ENCODE measurements at places on chromosomes 4 and X.

GRCh38 chr4:15920723-15921591 lies 17.6 kb downstream of the FGFBP1 start:
- H3K27me3 ChIP-seq: no peaks in the 10 kb centered on the region
- H3K4me1 ChIP-seq: no peaks in the 10 kb centered on the region
- DNase-seq: no peak
- H3K4me3 ChIP-seq: no peak overlapping the region

- H3K27ac ChIP-seq: no peak overlapping the region
- H3K27me3 ChIP-seq: no peaks in the 10 kb centered on the region
- no peaks in the 10 kb centered on the region for H3K4me1 ChIP-seq
- no peak overlapping the region for H3K4me3 ChIP-seq
- no peak for DNase-seq
These were observed 3.2 kb downstream of the CABS1 start for GRCh38 chr4:70337886-70338420.

GRCh38 chr4:19945501-19945900 lies 306.2 kb upstream of the SLIT2 start:
- DNase-seq: no peak
- H3K4me3 ChIP-seq: no peak overlapping the region
- H3K36me3 ChIP-seq: no peaks in the 10 kb centered on the region
- no peaks in the 10 kb centered on the region for H3K27me3 ChIP-seq
- no peaks in the 10 kb centered on the region for H3K4me1 ChIP-seq

GRCh38 chr4:26192899-26193869 lies 127.6 kb upstream of the RBPJ start:
- H3K27ac ChIP-seq: no peak overlapping the region
- H3K4me3 ChIP-seq: no peak overlapping the region
- H3K36me3 ChIP-seq: no peaks in the 10 kb centered on the region
- no peak for DNase-seq
- H3K27me3 ChIP-seq: no peaks in the 10 kb centered on the region

GRCh38 chr4:137961051-137961438 lies 281.1 kb downstream of the SLC7A11 start:
- H3K27ac ChIP-seq: no peak overlapping the region
- H3K27me3 ChIP-seq: no peaks in the 10 kb centered on the region
- no peak overlapping the region for H3K4me3 ChIP-seq
- no peaks in the 10 kb centered on the region for H3K36me3 ChIP-seq
- DNase-seq: no peak
- H3K4me1 ChIP-seq: no peaks in the 10 kb centered on the region

DNA sequence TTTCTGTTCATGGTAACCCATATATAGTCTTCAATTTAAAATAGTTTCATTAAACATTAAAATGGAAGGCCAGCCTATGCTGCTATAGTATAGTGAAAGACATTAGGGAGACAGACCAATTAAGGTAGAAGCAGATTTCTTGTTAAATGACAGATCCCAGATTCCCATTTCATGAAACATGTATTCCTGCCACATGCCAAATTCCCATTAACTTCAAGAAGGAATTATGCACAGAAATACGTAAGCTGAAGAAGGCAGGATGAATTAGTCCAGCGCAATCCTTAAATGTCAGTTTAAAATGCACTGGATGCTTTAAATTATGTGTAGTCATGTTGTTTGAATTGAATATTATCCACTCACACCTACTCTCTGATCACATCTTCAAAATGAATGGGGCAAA lies 424.9 kb downstream of the SH2D1A start:
- H3K4me3 ChIP-seq: no peak overlapping the region
- H3K27me3 ChIP-seq: no peaks in the 10 kb centered on the region
- H3K36me3 ChIP-seq: no peaks in the 10 kb centered on the region
- no peak for DNase-seq

- no peaks in the 10 kb centered on the region for H3K4me1 ChIP-seq
- H3K27ac ChIP-seq: no peak overlapping the region
- no peak overlapping the region for H3K4me3 ChIP-seq
These were observed 102.7 kb downstream of the UCHL1 start for GRCh38 chr4:41359422-41359775.

DNA sequence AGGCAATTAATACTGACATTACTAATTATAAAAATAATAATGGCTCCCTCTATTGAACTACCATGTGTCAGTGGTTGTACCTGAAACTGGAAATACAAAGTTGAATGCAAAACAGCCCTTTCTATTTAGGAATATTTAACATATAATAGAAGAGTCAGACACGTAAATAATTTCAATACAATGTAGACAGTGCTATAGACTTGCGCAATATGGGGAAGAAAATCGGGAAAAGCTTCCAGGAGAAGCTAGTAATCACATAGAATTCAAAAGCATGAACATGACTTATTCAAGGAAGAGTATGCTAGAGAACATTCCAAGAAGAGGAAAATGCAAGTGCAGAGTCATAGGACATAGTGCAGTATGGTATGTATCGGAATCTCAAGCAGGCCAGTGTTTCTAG lies 408.9 kb upstream of the FTHL17 start:
- H3K27me3 ChIP-seq: no peaks in the 10 kb centered on the region
- no peaks in the 10 kb centered on the region for H3K36me3 ChIP-seq
- no peaks in the 10 kb centered on the region for H3K4me1 ChIP-seq
- no peak for DNase-seq
- H3K27ac ChIP-seq: no peak overlapping the region

Measured in MM.1S (cell line).